ENCODE measurements at places on chromosomes 2 and 18.
A peak's percentile ranks its signal among the peaks of the same experiment; 100 is the strongest.

GRCh38 chr18:61782545-61782944 is 110.3 kb downstream of the RNF152 start:
- no peak for DNase-seq

- peak; percentile 53 for DNase-seq
Measured at GRCh38 chr2:28507796-28508764, 12.2 kb downstream of the PLB1 start.

DNA sequence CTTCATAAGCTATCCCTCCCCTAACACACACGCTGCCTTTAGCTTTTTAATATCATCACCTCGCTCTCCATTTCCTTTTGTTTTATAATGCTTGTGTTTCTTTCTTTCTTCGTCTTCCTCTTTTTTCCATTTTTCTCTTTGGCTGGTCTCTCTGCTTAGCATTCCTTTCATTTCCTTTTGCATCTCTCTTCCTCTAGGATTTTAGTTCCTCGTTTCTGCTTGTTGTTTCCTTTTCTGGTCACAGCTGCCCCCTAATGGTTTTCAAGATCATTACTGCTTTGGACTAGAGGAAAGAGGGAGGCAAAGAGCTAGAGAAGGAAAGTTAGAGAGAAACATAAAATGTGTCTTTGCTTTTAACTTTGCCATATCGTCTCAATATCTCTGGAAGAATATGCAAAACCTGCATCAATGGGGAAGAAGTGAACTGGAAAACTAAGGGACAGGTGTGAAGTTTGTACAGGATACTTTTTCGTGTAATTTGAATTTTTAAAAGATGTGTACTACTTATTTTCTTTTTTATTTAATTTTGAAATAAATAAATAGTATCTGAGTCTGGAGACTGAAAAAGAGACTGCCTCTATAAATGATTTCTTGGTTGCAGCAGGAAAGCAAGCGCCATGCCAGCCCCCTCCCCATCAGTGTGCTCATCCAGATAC is 6.3 kb upstream of the NRP2 start:
- peak; percentile 61 for DNase-seq

DNA sequence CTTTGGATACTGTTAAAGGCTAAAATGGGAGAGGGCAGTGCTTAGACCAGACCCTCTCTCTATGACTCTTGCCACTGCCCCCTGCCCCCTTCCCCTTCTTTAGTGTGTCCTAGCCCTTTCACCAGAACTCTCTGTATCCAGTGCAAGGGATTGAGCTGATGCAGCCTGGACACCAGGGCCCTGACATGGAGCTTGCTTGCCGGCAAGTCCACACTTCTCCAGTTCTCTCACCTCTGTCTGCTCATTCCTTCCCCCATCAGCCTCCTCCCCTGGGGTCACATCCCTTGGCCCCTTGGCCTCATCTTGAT is 1.5 kb upstream of the WNT6 start:
- DNase-seq: no peak

DNA sequence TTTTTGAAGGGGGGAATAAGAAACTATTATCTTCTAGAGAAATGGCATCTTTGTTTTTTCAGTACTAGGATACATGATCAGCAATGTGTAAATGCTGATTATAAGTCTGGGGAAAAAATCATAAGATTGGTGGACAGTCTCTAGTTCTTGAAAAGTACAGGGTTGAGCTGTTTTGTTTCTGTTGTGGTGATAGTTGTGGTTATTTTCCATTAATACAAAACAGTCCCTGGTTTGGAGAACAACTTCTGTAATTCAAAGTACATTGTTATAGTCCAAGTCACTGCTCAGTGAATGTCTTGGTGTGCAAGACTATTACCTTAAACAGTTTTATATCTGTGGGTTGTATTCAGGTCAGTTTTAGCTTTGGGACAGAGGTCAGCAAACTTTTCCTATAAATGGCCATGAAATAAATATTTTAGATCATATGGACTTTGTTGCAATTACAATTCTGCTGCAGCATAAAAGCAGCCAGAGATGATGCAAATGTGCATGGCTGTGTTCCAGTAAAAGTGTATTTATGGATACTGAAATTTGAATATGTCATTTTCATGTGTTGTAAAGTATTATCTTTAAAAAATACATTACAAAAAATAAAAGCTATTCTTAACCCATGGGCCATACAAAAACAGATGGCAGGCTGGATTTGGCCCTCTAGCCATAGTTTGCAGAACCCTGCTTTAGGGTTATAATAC is 111.0 kb downstream of the CERS6 start:
- no peak for DNase-seq

GRCh38 chr2:85950743-85951142 is 62.0 kb upstream of the ST3GAL5 start:
- no peak for DNase-seq

DNA sequence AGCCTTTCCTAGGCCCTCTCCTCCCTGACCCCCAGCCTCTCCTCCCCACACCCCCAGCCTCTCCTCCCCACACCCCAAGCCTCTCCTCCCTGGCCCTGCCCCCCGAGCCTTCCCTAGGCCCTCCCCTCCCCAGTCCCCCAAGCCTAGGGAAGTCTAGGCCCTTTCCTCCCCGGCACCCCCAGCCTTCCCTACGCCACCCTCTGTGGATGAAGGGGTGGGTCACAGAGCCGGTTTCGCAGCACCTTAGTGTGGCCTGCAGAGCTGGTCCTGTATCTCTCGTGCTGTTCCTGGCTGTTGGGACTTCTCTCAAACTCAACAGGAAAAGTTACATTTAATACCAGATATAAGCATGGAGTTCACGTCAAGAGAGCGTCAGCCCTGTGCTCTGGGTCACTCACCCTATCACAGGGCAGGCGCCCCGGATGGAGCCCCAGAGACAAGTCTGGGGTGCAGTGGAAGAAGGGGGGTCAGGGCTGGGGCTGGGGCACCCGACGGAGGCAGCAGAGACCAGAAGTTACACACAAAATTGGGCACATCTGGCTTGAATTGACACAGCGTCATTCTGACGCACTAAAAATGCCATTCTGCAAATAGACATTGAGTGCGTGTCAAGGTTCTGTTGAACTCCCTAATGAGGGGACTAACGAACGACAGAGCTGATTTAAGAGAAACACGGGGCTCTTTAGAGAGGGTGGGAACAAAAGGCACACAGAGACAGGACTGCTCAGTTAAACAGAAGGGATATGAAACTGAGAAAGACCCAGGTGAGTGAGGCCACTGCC is 24.0 kb downstream of the KCNIP3 start:
- no peak for DNase-seq

DNA sequence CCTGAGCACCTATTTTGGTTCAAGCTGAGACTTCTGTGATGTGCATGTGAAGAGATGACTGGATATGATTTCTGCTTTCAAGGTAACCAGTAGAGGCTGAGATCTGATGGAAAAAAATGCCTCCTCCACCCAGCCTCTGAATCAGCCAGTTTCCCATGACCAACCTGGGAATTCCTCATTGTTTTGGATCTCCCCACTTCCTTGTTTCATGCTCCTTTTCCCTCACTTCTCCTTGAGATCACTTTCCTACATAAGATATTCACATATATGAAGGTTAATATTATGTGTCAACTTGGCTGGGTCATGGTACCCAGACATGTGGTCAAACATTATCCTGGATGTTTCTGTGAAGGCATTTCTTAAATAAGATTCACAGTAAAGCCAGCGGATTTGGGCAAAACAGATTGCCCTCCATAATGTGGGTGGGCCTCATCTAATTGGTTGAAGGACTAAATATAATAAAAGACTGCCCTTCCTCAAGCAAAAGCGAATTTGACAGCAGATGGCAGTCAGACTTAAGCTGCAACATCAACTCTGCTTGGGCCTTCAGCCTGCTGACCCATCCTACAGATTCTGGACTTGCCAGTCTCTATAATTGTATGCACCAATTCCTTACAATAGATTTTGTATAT is 379.4 kb downstream of the TNS1 start:
- no peak for DNase-seq

DNA sequence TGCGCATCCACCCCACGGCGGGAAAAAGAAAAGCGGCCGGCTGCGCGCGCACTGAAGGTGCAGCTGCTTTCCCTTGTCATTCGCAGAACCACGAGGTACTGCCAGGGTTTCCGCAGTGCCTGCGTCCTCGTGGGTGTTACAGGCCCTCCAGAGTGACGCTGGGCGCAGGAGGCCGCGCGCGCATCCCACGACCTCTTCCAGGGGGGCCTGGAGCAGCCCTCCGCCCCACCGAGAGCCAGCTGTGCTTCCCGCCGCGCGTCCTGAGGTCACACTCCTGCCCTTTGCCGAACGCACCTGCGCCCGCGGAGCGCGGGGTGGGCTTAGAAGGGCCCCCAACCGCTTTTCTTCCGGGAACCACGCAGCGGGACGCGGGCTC is 378 bp upstream of the IAH1 start:
- DNase-seq: no peak

DNA sequence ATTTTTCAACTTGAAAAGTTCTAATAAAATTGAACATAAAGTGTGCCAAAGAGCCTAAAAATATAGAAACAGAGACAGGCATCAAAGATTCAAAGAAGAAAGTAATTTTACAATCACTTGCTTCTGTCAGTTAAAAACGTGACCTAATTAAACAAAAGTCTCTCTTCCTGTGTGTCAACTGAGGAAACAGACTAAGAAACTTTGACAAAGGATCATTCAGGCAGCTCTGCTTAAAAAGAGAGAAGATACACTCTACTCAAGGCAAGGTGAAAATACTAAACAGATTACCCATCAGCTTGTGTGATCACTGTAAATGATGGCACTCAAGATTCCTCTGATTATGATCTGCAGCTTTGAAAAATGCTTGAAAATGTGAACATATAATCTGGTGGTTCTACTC is 47.8 kb downstream of the DYM start:
- no peak for DNase-seq

- DNase-seq: peak; percentile 71
Measured at GRCh38 chr2:43877782-43878464, 39.2 kb downstream of the ABCG8 start.

GRCh38 chr2:52473526-52473925 is 1294.1 kb upstream of the CHAC2 start:
- DNase-seq: peak; percentile 4

Measured in NCI-H345 (cell line).